NCI-H187 (cell line): ENCODE measurements at places on chromosomes 6 and 20.

DNA sequence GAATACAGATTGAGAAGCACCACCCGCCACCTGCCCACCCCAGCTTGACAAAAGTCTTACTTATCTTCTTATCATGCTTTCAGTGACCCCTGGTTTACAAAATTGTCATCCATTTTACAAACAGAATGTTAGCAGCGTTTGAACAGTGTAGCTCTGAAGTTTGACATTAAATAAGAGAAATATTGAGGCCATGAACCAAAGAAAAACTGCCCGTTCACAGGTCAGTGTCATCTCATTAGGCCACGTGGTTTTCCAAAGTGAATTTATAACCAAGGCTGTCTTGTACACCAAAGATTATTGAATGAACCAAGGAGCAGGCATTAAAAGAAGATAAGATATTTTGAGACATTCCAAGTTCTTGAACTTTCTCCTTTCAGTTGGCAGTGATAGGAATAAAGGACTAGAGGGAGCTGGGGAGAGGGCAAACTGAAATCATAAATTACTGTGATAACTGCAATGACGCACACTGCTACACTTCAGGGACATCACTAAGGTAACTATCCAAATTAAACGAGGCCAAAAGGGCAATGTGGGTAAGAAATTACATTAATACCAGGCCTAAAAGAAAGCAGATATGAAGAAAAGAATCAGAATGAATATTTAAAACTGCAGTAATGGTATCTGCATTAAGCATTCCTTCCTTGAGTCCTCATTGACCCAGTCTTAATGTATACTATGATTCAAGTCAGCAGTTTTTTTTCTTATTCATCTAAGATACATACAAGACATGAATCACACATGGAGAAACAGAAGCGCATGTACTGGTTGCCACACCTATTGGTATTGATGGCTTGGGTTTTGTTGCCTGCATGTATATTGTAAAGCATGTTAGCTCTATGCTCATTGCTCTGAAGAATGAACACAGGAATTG, 159.8 kb upstream of the ARG1 start:
- DNase-seq = no peak

- no peak for DNase-seq
These were observed 362.7 kb upstream of the SULF2 start for GRCh38 chr20:48148020-48148419.

GRCh38 chr6:331622-332521, 39.6 kb downstream of the DUSP22 start:
- no peak for DNase-seq

DNA sequence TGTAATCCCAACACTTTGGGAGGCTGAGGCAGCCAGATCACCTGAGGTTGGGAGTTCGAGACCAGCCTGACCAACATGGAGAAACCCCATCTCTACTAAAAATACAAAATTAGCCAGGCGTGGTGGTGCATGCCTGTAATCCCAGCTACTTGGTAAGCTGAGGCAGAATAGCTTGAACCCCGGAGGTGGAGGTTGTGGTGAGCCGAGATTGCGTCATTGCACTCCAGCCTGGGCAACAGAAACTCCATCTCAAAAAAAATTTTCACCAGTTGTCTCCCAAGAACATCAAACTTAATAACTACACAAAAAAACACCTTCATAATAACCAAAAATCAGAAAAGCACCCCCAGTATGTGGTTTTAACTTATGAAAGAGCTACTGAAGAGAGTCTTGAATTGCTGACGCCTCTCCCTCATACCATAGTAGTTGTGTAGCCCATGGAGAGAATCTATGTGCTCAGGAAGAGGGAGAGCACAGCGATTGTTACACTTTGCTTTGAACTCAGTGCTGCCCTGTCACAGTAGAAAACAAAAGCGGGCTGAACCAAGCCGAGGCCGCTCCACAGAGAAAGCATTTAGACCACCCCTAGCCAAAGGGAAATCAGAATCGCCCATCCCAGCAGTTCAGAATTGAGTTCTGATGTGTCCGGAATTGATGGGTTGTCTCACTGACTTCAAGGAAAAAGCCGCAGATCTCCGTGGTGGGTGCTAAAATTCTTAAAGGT, 42.0 kb upstream of the GMPR start:
- DNase-seq = no peak

- no peak for DNase-seq
These were observed 347.1 kb downstream of the UTRN start for GRCh38 chr6:144632266-144632665.

DNA sequence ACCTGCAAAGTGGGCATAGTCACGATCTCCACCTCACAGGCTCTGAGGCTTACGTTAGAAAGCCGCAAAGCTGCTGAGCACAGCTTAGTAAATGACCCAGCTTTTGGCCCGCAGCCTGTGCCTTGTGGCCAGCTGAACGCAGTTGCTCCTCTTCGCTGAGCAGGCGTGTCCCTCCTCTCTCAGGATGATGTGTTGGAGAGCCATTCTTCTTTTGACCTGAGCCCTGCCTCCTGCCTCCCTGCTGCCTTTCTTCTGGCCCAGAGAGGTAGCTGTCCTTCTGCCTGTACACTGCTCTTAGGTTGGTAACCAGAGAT, 47.6 kb upstream of the MYL9 start:
- no peak for DNase-seq

- no peak for DNase-seq
These were observed 34.9 kb downstream of the BCL2L1 start for GRCh38 chr20:31687777-31688176.

GRCh38 chr20:50516180-50516934, 6.2 kb downstream of the PTPN1 start:
- no peak for DNase-seq

DNA sequence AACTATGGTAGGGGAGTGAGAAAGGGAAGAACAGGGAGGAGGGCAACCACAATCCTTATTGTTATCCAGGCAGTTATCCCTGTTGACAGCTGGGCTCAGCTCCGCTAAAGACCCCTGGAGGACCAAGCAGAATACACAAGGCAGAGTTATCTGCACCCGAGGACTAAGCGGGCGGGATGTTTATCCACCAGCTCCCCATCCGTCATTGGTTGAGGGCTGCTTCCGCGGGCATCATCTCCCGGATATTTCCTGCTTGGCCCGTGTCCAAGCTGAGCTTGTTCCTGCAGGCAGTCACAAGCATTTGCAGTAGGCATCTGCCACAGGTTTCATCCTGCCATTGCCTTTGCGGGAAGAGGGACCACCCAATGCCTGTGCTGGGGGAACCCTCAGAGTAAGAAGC, 102.1 kb downstream of the DLGAP4 start:
- no peak for DNase-seq

DNA sequence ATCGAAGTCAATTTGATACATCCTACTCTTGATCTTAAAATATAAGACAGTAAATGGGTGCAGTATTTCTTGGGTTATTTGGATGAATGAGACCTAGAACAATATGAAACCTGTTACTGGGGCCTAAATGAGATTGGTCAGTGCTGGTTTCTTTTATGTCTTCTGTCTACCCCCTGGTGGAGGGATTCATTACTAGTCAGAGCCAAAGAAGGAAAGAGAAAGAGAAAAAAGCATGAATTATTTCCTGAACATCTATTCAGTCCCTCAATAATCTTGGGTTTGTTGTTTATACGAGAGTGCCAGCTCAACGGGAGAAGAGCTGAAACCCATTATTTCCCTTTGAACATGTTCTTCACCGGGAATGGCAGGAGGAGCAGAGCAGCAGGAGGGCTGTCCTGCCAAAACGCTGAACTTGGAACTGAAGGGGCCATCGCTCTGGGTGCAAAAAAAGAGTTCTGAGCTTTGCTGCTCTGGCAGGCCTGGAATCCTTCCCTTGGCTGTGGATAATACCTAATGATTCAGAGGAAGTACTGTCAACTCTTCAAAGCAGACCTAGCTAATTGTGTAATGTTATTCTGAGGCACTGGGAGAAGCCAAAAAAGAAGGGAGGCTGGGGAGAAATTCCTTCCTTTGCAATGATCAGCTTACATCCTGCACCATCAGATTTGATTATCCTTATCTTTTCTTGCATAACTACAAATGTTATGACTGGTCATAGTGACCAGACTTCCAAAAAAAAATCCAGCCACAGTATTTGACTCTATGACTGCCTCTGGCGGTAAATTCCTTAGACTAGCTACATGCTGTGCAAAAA, 72.0 kb downstream of the BLOC1S5 start:
- DNase-seq = no peak

- no peak for DNase-seq
These were observed 62.9 kb downstream of the ESR1 start for GRCh38 chr6:151870375-151870774.

DNA sequence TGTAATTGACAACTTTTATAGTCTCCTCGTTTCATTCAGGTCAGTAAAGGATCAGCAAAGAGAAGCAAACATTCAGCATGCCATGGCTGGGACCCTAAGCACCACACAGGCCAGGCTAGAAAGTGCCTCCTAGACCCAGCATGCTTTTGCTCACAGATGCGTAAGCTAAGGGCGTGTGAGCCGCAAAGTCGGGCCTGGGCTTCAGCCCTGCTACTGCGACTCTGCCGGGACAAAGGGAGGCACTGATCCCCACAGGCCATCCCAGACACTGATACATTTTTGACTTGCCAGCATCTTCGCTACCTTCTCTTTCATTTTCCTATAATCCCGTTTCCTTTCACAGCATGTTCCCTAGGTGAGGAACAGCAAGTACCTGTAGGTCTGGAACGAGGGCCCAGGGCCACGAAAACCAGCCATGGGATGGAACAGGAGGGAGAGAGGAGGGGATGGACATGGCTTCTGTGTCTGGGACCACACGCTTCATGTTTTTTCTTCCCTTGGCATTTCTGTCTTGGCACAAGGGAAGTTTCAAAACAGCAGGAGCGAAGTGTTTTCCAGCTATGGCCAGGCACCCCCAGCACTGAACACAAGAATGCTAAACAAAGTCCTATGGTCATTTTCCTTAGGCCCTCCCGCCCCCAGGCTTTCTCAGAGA, 42.6 kb downstream of the IRF4 start:
- no peak for DNase-seq

GRCh38 chr6:4004249-4004648, 74.7 kb downstream of the FAM217A start:
- DNase-seq = no peak

GRCh38 chr20:19887556-19888268, 129.4 kb upstream of the NAA20 start:
- no peak for DNase-seq

GRCh38 chr6:72132851-72133250, 246.5 kb downstream of the RIMS1 start:
- DNase-seq = no peak

DNA sequence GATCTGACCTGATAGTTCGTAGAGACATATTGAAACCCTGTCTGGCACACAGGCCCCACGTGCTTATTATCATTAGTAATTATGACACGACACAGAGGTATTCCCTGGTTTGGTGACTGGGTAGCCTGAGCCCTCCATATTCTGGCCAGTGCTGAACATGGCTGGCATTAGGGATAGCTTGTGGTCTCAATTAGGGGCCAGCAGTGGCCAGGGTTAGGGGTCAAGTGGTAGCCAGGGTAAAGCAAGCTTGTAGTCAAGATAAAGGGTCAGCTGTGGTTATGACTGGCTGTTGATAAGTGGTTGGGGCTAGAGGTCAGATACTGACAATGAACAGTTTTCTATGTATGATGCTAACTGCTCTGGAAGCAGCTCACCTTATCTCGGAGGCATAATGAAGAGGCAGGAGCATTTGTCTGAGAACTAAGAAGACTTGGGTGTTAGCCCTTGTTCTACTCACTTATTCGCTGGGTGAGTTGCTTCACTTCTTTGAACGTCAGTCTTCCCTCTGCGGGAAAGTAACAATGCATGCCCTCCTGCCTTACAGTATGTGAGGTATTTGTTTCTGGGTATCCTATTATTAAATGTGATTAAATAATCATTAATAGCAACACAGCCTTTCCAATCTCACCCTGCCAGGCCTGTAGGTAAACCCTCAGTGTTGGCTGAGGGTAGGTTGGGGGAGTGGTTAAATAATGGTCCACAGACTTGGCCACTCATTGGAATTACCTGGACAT, 66.7 kb downstream of the VEGFA start:
- DNase-seq = no peak

GRCh38 chr6:2522521-2522920, 228.2 kb downstream of the MYLK4 start:
- no peak for DNase-seq

DNA sequence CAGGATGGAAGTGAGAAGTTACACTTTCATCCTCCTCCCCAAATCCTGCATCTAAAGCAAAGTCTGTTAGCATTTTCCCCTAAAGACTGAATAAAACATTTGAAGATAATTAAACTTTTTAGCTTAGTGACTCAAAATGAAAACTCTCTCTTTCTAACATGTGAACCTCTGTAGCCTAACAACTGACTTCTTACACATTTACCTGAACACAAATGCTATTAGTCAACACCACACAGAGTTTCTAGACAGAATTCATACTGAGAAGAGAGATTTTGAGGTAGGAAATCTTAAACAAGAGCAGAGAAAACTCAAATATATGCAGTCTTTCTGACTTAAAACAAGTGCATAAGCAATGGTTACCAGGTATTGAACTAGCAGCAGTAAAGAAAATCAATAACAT, 149.9 kb upstream of the SMLR1 start:
- no peak for DNase-seq

DNA sequence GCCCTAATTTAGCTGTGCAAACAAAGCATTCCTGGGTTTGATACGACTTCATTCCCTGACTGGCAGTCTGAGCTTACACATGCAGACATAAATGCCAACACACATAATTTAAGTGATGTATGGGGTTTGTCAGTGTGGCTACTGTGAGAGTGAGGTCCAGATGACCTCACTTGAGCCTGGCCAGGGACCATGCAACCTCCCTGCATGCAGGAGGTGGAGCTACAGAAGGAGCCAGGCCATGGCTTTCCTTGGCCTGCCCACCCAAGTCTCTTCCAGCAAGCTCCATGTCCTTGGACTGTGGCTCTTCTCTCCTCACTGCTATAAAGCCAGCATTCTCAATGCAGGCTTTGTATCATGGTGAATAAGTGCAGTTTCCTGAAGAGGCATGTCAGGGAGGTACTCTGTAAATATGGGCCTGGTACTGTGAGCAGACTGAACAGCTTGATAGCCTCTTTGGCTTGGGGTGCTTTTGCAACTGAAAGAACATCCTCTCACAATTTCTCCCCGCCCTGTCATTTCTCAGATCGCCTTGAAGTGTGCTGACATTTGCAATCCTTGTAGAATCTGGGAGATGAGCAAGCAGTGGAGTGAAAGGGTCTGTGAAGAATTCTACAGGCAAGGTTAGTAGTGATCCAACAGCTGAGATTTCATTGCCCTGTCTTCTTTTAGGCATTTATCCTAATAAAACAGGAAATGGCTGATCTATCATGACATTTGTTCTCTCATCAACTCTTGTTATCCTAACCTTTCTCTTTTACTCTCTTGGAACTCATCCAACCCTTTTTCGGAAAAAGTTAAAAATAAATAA, 69.2 kb downstream of the MTFR2 start:
- no peak for DNase-seq

- DNase-seq = no peak
These were observed 71.1 kb upstream of the VGLL2 start for GRCh38 chr6:117194271-117194670.

DNA sequence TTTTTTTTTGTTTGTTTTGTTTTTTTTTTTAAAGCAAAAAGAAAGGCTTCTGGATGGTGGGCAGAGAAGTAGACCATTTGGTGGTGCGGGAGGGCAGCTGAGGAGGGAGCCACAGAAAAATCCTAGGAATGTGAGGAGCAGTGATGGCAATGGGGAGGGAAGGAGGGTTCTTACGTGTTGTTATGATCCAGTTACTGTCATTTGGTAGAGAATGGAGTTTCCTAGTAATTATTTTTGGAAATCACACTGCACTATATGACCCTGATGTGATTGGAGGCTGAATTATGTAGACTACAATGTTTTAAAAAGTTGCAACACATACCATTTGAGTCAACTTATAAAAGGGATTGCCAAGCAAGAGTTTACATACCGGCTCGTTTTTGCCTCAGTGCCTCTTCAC, 22.1 kb downstream of the ADGRF5 start:
- no peak for DNase-seq
